Upper lobe of right lung (tissue), 1 donor: ENCODE measurements at places on chromosomes 13 and 19. TPM values are rescaled to one million over a fixed set of nuclear protein-coding genes. Genes with fewer than 3 reads are reported as not detected.

DNA sequence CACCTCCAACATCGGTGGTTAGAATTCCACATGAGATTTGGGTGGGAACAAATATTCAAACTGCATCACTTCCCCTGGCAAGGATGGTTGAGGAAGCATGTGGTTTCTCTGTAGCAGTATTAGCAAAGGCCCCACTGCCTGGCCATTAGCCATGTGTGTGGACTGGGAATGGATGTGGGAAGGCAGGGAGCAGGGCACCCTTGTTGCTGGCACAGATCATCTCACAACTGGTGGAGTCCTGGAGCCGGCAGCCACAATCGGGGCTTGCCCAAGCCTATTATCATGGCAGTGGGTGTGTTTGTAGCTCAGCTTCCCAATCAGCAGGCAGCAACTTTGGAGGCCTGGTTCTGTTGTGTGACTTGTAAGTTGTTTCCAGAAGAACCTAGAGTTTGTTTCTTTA is 391.9 kb downstream of the DLEU7 start:
- peak; percentile 54 for DNase-seq

DNA sequence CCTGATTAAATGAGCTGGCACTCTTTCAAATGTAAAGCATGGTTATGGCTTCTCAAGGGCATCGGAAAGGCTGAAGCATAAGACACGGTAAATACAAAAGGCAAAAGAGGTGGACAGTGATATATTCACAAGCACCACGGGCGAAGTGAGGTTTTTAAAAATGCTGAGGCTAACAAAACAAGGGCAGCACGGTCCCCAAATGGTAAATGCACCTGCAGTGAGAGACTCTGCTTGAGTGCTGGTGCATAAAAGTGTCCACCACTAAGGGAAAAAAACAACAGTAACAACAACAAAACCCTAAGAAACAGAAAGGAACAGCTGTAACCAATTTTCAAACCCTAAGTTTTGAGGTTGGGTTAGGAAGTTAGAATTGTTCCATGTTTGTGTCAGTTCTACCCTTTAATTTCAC is 234.9 kb downstream of the PCDH9 start:
- DNase-seq: no peak

DNA sequence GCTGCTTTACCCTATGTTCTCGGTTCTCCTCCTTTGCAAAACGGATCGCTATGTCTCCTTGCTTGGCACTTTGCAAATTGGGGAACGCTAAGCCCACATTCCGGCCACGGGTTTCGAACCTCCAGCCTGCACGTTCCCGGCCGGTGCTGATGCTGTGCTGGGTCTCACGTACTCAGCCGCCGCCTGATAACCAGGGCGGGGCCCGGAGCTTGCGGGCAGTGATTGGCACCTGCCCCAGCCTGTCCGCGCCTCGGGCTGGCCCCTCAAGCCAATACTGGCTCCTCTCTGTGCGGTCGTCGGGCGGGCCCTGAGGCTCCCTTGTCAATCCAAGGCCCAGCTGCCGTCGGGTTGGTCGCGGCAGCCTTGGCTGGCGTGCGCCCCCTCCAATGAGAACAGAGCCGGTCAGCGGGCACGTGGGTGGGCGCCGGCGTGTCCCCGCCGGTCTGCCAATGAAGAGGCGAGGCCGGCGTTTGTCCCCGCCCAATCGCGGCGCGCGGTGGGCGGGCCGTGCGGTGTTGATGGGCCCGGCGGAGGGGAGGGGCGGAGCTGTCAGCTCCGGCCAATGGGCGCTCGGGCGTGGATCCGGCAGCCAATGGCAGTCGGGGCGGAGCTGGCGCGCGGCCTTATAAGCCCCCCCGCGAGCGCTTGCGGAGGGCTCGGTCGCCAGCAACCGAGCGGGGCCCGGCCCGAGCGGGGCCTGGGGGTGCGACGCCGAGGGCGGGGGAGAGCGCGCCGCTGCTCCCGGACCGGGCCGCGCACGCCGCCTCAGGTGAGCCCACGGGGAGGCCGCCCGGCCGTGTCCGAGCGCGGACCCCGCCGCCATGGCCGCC is at the start of gene KDM4B:
TSS of gene KDM4B (plus strand) at position 652 of the 830 bp plus-strand sequence. CDS start 63,778 bp downstream, outside the sequence.
- peak; percentile 100 for DNase-seq

DNA sequence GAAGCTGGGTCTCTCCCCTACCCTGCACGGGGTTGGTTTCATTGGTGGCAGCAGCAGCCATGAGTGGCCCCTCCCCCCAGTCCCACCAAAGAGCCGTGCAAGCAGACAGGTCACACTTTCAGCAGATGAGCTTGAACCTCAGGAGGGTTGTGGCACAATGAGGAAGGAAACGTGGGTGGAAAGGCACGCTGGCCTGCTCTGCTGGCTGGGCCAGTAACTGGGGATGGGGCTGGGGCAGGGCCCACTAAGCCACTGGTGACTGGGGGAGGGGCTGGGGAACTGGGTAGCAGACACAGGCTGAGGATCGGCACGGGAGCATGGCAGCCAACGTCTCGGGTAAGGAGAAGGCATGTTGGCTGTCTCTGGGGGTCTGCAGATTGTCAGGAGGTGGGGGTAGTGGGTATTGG is at the start of gene P2RY11:
TSS of gene P2RY11 (plus strand) at position 289 of the 407 bp plus-strand sequence. CDS start at position 318, 29 bp downstream.
- peak; percentile 73 for DNase-seq

- peak; percentile 79 for DNase-seq
Measured at GRCh38 chr13:100269837-100270236, 180.9 kb downstream of the PCCA start.

GRCh38 chr13:94419925-94420305 is 59.6 kb downstream of the DCT start:
- no peak for DNase-seq

DNA sequence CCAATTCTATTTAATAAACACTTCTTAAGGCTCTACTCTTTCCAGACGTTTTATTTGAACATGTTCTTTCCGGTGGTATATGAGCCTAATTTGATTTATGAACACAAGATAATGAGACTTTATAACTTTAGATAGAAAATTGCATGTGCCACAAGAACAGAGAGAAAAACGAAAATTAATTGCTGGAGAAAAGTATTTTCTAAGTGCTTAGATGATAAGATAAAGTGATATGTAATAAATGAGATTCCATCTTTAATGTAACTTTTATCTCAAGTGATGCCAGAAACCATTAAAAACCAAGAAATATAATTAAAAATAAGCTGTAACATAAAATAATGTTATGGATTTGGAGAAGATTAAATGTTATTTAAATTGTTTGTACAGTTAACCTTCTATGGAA is 33.2 kb upstream of the KL start:
- no peak for DNase-seq

GRCh38 chr19:58407658-58408151 is 744 bp upstream of the ZNF584 start:
- DNase-seq: peak; percentile 67

GRCh38 chr19:50835785-50836542 is 2.6 kb upstream of the KLK15 start:
- peak; percentile 89 for DNase-seq

Gene NECTIN2
- total RNA-seq: 108 TPM

Gene KLF1
- total RNA-seq: not detected

- no peak for DNase-seq
Measured at GRCh38 chr19:14553042-14553938, 18.6 kb downstream of the NDUFB7 start.

DNA sequence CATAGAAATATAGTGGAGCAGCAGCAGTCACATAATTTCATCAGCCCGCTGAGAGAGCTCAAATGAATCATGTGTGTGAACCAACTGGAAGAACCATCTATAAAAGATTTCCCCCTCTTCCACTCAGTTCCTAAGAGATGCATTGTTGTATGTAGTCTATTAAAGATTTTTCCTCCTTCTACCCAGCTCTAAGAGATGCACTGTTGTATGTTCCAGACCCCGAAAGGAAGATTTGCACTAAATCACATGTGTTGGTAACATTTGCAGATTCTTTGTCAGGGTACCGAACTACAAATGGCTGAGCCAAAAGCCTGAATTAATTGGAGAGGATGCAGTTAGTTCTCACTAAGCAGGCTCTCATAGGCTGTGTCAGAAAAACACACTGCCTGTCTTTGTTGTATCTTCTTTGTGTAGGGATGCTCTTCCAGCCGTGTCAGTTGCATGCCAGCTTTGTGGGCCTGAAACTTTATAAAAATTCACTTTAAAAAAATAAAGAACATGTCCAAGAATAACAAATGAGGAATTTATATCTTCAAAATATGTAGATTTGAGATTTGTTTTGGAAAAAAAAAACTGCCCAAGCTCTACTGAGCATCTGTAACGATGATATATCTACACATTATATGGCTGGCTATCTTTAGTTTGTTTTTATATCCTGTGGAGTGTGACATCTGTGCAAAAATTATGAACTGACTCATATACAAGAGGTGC is 223.1 kb downstream of the MZT1 start:
- DNase-seq: no peak

GRCh38 chr13:34620074-34620850 is 321.8 kb upstream of the NBEA start:
- no peak for DNase-seq

Gene CEBPA
- 59.1 TPM for total RNA-seq

DNA sequence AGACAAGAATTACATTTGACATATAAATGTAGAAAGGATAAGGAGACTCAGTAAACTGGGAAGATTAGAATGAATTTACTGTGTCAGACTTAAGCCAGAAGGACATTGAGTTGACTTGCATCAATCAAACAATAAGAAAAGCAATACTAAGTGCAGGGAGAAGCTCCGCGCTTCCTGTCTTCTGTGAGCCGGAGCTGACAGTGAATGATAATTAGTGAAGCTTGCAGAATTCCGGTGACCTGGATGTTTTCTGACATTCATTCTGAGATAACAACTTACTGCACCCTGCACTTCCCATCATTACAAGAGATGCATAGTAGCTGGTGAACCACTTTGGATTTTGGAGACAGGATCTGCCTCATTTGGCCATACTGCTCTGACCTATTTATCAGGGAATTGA is 469.2 kb upstream of the PCDH20 start:
- DNase-seq: no peak

Gene CEACAM7
- not detected for total RNA-seq

Gene ANKRD24
- 2.3 TPM for total RNA-seq

- no peak for DNase-seq
Measured at GRCh38 chr13:98825659-98826058, 73.2 kb upstream of the SLC15A1 start.

- DNase-seq: no peak
Measured at GRCh38 chr13:91948736-91949135, 550.3 kb downstream of the GPC5 start.

DNA sequence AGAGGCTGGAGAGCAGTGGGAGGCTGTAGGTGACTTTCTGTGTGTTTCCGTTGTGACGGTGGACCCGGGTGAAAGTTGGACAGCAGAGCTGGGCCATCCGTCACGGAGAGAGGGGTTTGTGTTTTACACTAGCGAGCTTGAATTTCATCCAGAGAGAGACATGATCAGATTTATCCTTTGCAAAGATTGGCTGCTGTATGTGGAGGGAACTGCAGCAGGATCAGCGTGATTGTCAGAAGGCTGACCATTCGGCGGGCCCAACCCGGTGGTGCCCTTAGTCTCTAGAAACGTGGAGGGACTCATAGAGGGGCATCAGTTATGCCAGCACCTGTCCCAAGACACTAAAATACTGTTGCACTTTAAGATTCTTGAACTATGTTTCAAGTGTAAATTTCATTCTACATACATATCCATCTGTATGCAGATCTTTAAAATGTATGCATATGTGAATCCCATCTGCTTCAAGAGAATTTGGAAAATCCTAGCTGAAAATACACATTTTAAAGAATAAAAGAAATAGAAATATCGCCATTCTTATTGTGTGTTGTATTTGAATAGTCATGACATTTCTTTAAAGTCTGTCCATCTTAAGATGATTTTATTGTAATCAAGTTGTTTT is 7.0 kb downstream of the FAM124A start:
- DNase-seq: no peak

Gene MKNK2
- 314 TPM for total RNA-seq

Gene ZNF134
- 18.9 TPM for total RNA-seq

GRCh38 chr13:30142486-30143211 is 164.7 kb downstream of the KATNAL1 start:
- no peak for DNase-seq

- DNase-seq: no peak
Measured at GRCh38 chr13:106375085-106375484, 160.4 kb downstream of the EFNB2 start.

DNA sequence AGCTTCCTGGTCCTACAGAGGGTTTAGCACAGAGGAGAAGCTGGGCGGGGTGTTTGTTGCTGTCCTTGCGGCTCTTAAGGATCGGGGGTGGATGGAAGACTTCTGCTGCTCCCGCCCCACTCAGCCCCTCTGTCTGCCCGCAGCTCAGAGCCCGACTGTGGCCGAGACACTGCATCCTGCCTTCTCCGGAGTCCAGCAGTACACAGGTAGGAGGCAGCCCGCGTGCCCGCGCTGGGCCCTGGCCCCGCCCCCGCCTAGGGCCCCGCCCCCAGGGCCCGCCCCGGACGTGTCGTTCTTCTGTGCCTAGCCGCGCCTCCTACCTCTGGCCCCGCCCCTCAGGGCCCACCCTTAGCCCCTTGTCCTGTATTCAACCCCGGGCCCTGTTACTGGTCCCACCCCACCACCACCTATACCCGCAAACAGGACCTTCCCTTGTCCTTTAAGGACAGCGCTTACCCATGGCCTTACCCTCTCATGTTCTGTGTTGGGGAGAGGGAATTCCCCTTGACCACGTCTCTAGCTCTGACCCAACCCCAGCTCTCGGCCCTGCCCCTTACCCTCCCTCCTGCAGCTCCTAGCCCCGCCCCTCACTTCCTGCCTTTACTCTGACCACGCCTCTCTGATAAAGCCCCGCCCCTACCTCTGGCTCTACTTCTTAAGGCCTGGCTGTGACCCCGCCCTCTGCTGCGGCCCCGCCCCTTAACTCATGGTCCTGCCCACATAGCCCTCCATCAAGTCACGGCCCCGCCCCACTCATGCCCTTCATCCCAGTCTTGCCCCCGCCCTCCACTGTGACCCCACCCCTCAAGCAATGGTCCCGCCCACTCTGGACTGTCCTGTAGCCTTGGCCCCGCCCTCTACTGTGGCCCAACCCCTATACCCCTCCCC is 60.5 kb downstream of the CELF5 start:
- peak; percentile 91 for DNase-seq

- DNase-seq: no peak
Measured at GRCh38 chr19:13993590-13994300, 12.4 kb downstream of the RFX1 start.

- no peak for DNase-seq
Measured at GRCh38 chr13:79585033-79585432, 104.1 kb downstream of the NDFIP2 start.

GRCh38 chr13:50587115-50587514 is 256.4 kb downstream of the DLEU7 start:
- DNase-seq: no peak

Gene PNMA8A
- 1.8 TPM for total RNA-seq

DNA sequence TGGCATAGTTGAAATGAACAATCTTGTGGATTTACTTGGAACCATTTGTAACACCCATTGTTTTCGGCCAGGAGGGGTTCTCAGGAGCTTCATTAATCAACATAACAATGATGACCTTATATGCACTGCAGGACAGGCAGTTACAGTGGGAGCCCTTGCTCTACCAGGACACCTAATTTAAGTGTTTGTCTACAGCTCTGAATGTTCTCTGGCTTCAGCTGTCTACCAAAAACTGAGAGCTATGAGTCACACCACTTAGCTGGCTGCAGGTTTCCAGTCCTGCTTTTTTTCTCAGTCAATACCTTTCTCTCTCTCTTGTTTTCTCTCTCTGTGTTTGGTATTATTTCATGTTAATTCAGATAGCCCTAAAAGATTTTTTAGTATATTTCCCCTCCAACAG is 105.4 kb upstream of the MBNL2 start:
- no peak for DNase-seq

Gene SIAH3
- total RNA-seq: not detected

- DNase-seq: no peak
Measured at GRCh38 chr13:47397739-47398138, 500.9 kb upstream of the HTR2A start.

Gene DCT
- total RNA-seq: not detected

- no peak for DNase-seq
Measured at GRCh38 chr19:29745253-29745652, 30.2 kb upstream of the C19orf12 start.

GRCh38 chr13:78764665-78765064 is 105.7 kb upstream of the OBI1 start:
- DNase-seq: no peak
